ENCODE measurements at places on chromosomes 2 and 18. TPM values are rescaled to one million over a fixed set of nuclear protein-coding genes. Genes with fewer than 3 reads are reported as not detected.
A peak's percentile ranks its signal among the peaks of the same experiment; 100 is the strongest.

- no peak for DNase-seq
- no peaks in the 10 kb centered on the region for H3K4me1 ChIP-seq
- H3K36me3 ChIP-seq, result no peaks in the 10 kb centered on the region
- H3K27me3 ChIP-seq, result no peaks in the 10 kb centered on the region
These were observed 163.3 kb downstream of the LRP1B start for GRCh38 chr2:141967503-141967902.

The EIF5B gene
- 40.2 TPM for total RNA-seq

DNA sequence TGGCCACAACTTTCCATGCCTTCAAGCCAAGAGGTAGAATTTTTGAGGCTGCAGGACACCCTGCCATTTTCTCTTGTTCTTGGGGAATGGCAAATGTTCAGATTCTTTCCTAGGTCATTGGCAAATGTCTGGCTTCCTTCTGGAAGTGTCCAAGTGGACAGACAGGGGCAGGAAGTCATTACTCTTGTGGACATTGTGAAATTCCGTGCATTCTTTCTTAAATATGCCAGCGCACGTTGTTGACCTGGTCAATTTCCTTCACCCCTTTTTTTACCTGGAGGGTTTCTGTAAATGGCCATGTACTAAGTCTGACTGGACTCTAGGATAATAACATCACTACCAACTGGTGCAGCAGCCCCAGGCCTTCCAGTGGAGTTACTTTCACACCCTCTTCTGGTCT, 13.9 kb downstream of the ASB18 start:
- peaks cover 12% of the 10 kb centered on the region for H3K27me3 ChIP-seq
- no peak overlapping the region for H3K4me3 ChIP-seq
- H3K36me3 ChIP-seq, result no peaks in the 10 kb centered on the region
- no peak for DNase-seq
- no peak overlapping the region for H3K27ac ChIP-seq

DNA sequence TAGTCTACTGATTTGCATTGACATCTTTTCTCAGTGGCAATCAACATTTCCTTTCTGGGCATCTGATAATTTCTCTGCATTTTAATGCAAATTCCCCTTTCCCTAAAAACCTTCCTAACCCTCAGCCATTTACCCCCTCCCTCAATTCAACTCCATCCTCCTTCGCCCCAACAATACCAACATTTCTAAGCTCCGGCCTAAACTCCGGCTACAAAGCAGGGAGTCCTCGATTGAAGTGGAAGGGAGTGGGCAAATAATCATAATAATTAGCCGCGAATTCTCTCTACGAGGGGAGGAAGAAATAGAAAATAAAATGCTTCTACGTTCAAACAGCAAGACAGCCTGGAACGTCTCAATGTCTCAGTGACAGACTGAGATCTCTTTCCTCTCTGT, 4.6 kb downstream of the BCL11A start:
- DNase-seq, result no peak
- peak overlapping the region; percentile 57 for H3K4me3 ChIP-seq
- peaks cover 83% of the 10 kb centered on the region for H3K27me3 ChIP-seq
- no peaks in the 10 kb centered on the region for H3K36me3 ChIP-seq
- peaks cover 31% of the 10 kb centered on the region for H3K4me1 ChIP-seq

- no peak overlapping the region for H3K27ac ChIP-seq
- H3K4me3 ChIP-seq, result no peak overlapping the region
- no peaks in the 10 kb centered on the region for H3K27me3 ChIP-seq
- no peak for DNase-seq
These were observed 94.1 kb downstream of the WDSUB1 start for GRCh38 chr2:159192371-159192918.

- H3K27me3 ChIP-seq, result peaks cover 3% of the 10 kb centered on the region
- H3K4me3 ChIP-seq, result no peak overlapping the region
- H3K36me3 ChIP-seq, result no peaks in the 10 kb centered on the region
- no peak for DNase-seq
These were observed 126.8 kb downstream of the PXDN start for GRCh38 chr2:1617425-1618021.

DNA sequence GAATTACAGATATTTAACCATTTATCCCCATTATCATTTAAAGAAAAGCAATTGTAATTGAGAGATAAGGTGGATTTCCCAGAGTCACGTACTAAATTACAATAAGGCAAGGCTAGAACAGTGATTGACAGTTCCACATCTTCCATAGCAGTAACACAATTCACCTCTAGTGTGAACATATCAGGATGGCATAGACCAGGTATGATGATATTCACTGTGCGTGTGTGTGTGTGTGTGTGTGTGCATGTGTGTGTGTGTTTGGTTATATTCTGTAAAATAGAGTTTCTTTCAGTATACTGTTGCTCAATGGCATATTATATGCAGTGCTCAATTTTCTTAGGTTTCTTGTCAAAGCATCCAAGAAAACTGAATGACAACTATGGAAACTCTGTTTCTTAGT, 1.7 kb downstream of the SCN2A start:
- no peaks in the 10 kb centered on the region for H3K36me3 ChIP-seq
- no peak overlapping the region for H3K27ac ChIP-seq
- DNase-seq, result no peak
- H3K27me3 ChIP-seq, result no peaks in the 10 kb centered on the region
- no peak overlapping the region for H3K4me3 ChIP-seq

The ATP5MC3 gene
- 191 TPM for total RNA-seq

DNA sequence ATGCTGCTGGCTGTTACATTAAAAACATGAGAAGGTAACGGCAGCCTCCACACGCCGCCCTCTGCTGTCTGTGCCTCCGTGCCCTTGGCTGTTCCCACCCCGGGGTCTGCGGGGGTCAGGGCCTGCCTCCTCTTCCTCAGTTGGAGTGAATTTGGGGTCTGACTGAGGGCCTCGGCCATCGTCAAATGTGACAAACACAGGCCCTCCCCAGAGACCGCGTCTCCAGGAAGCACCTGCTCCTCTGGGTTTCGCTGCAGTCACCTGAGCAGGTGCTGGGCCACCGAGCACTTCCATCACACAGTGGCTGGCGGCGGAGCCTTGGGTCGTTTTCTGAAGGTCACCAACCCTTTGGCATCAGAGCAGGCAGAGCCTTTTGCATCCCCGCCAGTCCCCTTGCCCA, 70.9 kb downstream of the NFATC1 start:
- no peak overlapping the region for H3K27ac ChIP-seq
- no peak for DNase-seq
- no peak overlapping the region for H3K4me3 ChIP-seq
- peaks cover 13% of the 10 kb centered on the region for H3K36me3 ChIP-seq

The UGT1A6 gene
- total RNA-seq, result not detected

GRCh38 chr2:102432386-102432785, 9.4 kb downstream of the IL18RAP start:
- no peak for DNase-seq
- H3K27me3 ChIP-seq, result no peaks in the 10 kb centered on the region
- peaks cover 24% of the 10 kb centered on the region for H3K4me1 ChIP-seq

- peaks cover 1% of the 10 kb centered on the region for H3K4me1 ChIP-seq
- peaks cover 38% of the 10 kb centered on the region for H3K27me3 ChIP-seq
- no peak overlapping the region for H3K4me3 ChIP-seq
- H3K27ac ChIP-seq, result no peak overlapping the region
- H3K36me3 ChIP-seq, result no peaks in the 10 kb centered on the region
- peak; percentile 15 for DNase-seq
These were observed 923 bp downstream of the AMER3 start for GRCh38 chr2:130756053-130756873.

The POTEC gene
- not detected for total RNA-seq

DNA sequence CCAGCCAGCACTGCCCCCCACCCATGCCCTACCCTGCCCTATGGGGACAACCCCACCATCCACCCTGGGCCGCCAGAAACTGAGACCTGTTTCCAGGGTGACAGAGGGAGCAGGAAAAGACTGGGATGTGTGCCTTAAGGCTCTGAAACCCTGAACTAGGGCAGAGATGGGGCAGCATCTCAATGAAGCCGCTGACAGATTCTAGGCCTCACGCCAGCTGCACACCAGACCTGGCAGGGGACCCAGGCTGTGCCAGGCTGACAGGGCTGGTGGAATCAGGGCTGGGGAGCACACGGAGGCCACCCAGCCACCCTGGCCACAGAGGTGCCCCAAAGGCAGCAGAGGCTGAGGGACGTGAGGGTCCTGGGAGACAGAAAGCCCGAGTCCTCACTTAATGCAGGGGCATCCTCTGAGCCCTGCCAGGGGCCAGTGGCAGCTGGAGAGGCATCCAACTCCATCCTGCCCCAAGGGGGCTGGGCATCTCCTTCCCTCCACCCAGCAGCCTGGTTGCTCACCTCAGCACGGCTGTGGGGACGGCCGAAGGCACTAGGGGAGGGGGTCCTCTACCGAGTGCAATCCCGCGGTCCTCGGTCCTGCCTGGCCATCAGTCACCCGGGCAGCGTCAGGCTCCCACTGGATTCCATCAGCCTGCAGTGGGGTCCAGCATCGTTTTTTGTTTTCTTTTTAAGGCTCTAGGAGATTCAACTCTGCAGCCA, 169.2 kb downstream of the ZFP36L2 start:
- no peak overlapping the region for H3K27ac ChIP-seq
- H3K4me3 ChIP-seq, result no peak overlapping the region
- no peak for DNase-seq
- H3K27me3 ChIP-seq, result peaks cover 29% of the 10 kb centered on the region

The CERKL gene
- not detected for total RNA-seq

DNA sequence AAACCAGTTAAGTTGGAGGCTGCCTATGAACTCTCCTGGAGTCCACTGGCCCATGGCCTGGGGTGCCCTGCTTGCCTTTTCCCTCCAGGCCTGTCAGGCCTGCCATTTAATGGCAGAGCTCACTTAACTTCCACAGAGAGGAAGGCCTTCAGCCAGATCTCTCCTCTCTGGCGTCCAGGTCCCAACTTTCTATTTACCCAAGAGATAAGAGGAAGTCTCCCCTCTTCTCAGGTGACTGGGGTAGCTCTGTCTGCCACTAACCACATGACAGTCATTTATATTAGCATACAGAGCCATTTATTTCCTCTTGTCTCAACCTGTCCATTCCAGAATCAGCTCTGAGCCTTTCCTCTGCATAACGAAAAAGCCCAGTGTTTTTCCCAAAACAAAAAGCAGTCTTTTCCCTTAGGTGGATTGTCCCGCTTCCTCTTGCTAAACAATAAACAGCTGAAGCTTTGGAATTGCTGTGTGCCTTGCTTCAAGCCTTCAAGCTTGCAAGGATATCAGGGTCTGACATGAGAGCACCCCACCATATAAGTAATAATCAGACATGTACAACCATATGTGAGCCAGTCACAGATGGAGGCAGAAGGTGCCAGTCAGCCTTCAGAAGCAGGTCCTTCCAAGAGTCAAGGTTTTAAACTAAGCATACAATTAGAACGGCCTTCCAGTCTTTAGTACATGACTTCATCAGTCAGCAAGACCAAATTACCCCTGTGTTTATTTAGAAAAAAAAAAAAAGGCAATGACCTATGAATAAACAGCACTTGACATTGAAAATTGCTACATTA, 71.2 kb upstream of the STPG4 start:
- H3K4me3 ChIP-seq, result no peak overlapping the region
- H3K27me3 ChIP-seq, result peaks cover 4% of the 10 kb centered on the region
- no peak overlapping the region for H3K27ac ChIP-seq
- no peaks in the 10 kb centered on the region for H3K4me1 ChIP-seq

- no peaks in the 10 kb centered on the region for H3K4me1 ChIP-seq
- H3K27me3 ChIP-seq, result peaks cover 4% of the 10 kb centered on the region
- H3K27ac ChIP-seq, result no peak overlapping the region
- H3K4me3 ChIP-seq, result no peak overlapping the region
- DNase-seq, result no peak
These were observed 75.6 kb upstream of the PKDCC start for GRCh38 chr2:41972179-41972578.

The TMEM214 gene
- total RNA-seq, result 73.2 TPM
